ENCODE measurements at places on chromosomes 5 and 9.

DNA sequence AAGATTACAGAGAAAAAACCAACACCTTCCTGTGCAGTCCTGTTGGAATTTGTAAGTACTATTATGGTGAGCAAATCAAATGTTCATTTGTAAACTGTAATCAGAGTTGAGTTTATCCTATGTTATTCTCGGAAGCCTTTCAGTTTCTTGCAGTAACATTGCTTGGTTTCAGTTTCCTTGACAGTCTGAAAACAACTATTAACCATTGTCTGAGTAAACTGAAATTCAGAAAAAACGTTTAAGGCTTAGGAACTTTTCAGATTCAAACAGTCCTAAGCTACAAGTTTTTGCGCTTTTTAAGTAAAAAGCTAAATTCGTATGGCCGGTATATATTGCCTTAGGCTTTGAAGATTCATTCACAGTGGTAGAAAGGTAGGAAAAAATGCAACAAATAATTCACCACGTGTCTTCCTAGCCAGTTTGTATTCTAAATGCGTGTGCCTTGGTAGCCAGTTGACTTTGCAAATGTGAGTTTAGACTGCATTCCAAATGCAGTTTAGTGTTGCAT is 2.5 kb downstream of the GPBP1 start:
- no peak for DNase-seq

DNA sequence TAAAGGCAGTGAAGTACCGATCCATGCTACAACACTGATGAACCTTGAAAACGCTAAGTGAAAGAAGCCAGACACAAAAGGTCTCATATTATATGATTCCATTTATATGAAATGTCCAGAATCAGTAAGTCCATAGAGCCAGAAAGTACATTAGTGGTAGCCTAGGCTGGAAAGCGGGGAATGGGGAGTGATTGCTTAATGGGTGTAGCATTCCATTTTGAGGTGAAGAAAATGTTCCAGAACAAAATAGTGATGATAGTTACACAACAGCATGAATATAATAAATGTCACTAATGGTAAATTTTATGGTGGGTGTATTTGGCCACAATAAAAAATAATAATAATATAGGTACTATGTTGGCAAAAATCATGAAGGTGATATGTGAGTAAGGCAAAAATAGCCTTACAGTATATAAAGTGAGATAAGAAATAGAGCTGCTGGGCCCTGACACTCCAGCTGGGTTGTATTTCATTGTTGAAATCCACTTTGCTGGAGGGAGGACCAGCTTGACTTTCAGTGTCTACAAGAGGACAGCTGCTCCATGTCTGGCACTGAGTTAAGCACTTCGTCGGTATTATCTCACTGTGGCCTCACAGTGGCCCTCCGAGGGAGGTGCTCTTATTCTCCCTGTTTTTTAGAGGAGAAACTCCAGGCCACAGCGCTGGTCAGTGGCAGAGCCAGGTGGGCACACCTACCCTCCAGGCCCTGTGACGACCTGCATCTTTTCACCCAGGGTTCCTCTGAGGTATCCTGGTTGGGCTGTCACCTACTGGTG is 22.4 kb upstream of the ANGPTL2 start:
- peak; percentile 78 for DNase-seq

GRCh38 chr5:157217289-157218024 is 36.8 kb downstream of the ITK start:
- DNase-seq = no peak

DNA sequence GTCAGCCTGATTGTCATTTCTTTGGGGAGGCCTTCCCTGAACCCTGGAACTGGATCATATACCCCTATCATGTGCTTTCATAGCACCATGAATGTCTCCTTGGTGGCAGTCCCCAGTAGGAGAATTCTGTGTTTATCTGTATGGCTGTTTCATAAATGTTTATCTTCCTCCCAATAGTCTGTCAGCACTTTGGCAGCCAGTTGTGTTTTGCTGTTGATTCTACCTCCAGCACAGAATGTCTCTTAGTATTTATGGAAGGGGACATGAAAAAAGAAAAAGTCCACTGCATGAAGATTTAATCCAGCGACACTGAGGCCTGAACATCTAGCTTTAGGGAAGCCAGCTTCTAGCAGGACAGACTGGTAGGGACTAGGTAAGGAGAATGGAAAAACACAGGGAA is 38.3 kb downstream of the GHR start:
- DNase-seq = no peak

DNA sequence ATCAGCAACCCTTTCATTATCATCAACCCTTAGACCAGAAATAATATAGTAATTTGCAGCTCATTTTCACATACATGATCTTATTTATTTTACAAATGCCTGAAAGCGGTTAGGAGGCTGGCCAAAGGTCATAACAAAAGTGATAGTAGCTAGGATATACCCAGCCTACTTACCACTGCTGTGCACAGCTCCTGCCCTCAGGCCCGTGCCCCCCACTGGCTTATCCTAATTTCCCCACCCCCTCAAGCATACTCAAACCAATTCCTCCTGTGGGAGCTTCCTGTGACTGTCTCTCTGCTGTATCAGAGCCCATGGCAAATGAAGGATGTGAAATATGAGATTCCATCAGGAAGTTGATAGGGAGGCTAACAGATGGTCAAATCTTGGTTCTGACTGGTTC is 14.8 kb downstream of the FAM219A start:
- no peak for DNase-seq

DNA sequence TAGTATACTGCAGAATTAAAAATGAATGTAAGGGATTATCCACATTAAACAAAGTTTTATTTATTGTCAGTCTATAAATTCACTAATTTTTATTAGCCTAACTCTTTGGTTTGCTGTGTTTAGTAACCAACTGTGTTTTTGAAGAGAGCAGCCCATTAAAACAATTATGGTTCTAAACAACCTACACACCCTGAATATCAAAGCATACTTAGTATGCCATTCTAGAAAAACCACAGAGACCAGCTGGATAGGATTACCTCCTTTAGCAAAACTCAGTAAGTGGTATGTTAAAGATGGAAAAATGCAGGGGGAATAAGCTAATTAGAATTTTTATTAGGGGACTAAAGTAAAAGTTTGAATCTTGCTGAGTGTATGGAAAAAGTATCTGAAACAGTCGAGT is 1981.7 kb upstream of the NUDT12 start:
- DNase-seq = no peak

- peak; percentile 61 for DNase-seq
Measured at GRCh38 chr5:129771058-129771838, 23.4 kb downstream of the MINAR2 start.

GRCh38 chr9:686321-686813 is 155.1 kb upstream of the DMRT1 start:
- no peak for DNase-seq

- no peak for DNase-seq
Measured at GRCh38 chr5:133827830-133828229, 140.6 kb downstream of the C5orf15 start.

GRCh38 chr5:139468421-139468931 is 2.3 kb upstream of the SMIM33 start:
- DNase-seq = no peak

- no peak for DNase-seq
Measured at GRCh38 chr5:136615251-136616119, 250.1 kb upstream of the TRPC7 start.

- no peak for DNase-seq
Measured at GRCh38 chr9:120443489-120443888, 136.5 kb downstream of the CDK5RAP2 start.

DNA sequence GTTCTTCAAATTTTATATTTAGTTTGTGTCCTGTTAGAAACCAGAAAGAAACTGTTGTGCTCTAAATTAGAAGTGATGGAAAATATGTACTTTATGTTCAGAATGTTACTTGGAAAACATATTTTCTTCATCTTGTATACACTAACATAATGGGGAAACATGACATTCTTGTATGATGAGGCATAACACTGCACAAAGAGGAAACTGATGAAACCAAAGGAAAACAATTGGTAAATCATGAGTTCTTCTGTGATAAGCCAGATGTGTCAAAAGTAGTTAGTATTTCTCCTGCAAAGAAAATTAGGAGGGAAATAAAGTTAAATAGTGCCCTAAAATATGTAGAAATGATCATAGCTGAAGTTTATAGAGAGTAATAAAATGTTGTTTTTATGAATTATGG is 111.1 kb upstream of the FBN2 start:
- no peak for DNase-seq

DNA sequence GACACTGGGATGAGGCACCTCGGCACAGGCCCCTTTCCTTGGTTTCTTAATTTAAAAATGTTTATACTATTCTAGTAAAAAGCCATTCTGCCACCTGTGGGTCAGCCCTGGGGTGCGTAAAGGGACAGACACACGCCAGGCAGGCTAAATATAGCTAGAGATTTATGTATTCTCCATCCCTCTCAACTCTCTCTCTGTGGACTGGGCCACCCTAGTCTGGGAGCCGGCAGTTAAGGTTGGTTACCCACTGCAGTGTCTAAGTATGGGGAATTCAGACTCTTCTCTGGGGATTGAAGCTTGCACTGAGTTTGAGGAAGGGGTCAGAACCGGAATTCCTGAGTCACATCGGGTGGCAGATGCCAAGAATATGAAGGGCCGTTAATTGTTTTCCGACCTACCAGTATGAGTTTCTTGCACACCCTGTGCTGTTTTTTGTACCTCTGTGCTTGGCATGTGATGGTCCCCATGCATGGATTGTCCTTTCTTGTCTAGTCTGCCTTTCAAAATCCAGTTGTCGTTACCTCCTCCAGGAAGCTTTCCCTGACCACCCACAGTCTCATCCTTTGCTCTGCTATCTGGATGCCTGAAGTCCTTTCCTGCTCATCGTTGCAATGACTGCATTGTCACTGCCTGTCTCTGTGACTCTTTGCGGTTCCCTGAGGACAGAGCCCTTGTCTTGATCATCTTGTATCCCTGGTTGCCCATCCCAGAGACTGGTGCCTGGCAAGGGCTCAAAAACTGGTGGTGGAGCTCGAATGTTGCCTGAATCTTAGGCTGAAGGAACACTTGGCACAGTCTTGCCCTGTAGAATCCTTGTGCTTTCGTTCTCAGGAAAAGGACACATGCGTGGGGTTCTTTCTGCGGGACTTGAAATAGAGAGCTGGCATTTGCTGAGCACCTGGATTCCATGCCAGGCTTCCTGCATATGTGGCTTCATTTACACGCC is 2.1 kb downstream of the NEURL1B start:
- no peak for DNase-seq

- DNase-seq = no peak
Measured at GRCh38 chr5:95072281-95072680, 212.6 kb downstream of the MCTP1 start.

DNA sequence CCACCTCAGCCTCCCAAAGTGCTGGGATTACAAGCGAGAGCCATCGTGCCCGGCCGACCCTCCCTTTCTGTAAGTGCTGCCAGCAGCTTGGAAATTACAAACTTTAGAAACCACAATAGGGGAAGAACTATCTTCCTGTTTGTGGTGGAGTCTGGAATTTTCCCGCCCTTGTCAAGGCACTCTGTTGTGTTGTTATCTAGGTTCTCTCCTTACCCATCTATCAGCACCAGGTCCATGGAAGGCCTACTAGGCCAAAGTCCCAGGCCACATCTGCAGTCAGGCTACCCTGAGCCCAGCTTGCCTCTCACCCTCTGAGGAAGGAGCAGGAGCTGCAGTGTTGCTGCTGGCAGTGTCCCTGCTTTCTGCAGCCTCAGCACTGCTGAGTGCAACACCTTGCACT is 214.9 kb downstream of the MCTP1 start:
- no peak for DNase-seq

DNA sequence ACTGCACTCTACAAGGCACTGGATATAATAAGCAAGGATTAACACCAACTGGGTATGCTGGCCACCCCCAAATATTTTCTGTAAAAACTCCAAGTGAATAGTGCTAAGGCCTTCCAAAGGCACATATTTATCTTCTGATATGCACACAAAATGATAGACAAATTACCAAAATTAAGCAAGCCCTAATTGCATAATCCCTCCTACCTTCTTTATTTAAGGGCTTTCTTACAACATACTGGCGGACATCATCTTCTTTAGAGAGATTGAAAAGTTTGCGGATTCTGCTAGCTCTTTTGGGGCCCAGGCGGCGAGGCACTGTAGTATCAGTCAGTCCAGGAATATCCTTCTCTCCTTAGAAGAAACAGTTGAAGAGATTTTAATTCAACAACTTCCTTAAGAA is 1.9 kb downstream of the RPS6 start:
- no peak for DNase-seq

GRCh38 chr5:172830876-172831662 is 3.0 kb upstream of the ERGIC1 start:
- DNase-seq = no peak

DNA sequence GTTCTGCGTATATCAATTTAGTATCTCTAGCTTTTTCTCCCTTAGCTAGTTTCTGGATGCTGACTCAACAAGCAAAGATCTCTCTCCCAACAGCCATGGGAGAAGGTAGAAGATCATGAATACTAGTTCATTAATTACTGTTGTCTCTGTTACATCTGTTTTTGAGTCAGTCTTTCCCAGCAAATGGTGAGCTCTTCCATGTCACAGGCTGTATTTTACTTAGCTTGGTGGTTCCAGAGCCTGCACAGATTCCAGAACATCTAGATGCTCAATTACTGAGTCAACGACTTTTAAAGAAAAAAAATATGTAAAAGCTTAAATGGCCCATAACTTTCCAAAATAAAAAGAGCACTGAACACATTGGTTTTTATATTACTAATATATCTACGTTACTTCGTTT is 307.2 kb downstream of the NSG2 start:
- DNase-seq = no peak

DNA sequence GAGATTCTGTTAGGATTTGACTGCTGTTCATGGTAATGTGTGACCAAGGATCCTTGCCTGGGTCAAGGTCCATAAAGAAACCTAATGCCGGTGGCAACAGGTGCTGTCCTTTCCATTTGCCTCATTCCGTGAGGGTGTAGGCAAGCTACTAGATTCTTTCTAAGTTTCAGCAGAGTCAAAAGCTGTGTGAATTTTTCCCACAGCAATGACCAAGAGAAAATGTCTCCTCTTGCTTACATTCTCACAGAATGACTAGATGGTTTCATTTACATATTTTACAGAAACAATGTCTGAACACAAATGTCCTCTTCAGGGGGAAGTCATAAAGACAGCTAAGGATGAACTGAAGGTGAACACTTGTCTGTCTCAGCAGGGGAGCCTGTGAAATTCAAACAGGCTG is 75.3 kb upstream of the SV2C start:
- DNase-seq = no peak

GRCh38 chr9:81861644-81862043 is 66.6 kb upstream of the SPATA31D4 start:
- no peak for DNase-seq

DNA sequence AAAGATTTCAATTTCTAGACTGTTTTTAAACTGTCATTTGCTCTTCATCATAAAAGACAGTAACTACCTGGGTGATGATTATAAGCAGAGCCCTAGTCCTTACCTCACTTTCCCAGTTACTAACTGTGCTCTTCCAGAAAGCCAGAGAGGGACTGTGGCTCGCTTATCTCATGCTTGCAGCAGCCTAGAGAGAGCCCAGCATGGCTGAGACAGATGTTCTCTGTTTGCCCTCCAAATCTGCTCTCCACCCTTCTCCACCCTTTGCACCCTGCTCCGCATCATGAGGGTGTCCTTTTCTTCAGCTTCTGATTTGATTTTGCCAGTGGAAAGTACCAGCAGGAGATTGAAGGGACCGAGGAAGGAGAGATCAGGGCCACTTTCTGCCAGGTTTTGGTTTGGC is 61.2 kb upstream of the SELENOP start:
- DNase-seq = no peak
